T-helper 2 cell (primary cell): ENCODE measurements at places on chromosomes 3 and 15.

- no peak for DNase-seq
Observed at GRCh38 chr15:70274255-70274880, 176.7 kb upstream of the TLE3 start.

GRCh38 chr3:62873761-62874710, 1.2 kb downstream of the CADPS start:
- DNase-seq = no peak

DNA sequence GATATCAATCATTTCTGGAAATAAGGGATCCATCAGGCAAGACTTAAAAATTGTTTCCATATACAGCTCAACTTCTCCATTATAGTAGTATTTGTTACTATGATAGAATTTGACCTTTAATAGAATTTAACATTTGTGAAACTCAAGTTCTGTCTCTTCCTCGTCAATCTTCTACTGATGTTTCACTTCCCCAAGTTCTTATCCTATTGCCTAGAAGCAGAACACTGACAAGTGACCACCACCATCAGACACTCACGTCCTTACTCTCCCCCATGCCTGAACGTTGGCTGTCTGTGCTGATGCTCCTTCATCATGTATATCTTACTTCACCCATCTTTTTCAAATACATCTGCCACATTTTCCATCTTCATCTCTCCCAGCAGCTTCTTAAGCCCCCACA, 26.6 kb upstream of the TAFA4 start:
- DNase-seq = no peak

- no peak for DNase-seq
Observed at GRCh38 chr3:16126634-16127033, 47.8 kb upstream of the GALNT15 start.

DNA sequence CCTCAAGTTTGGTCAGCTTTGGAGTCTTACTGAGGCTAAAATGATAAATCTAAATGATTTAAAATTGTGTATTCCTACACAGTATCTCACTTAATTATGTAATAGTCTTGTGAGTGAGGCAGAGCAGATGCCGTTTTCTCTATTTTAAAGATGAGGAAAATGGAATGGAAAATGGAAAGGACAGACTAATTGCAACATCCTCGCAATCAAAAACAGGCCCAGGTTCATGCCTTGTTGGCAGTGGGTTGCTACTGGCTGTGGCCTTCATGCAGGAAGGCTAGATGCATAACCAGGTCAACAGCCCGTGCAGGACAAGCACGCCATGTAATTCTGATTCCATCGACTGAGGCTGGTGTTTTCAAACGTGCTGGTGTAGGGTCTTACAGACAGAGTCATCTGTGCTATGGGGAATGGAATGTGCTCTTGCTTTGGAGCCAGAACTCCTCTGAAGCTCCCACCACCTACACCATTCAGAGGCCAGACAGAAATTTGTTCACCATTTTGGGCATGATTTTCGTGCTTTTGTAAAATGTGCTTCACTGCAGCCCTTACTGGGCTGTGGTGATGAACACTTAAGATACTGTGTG, 37.9 kb downstream of the MLH1 start:
- DNase-seq = no peak
